Brain (organoid and tissue), 16 donors: ENCODE measurements at places on chromosomes 2 and 18.
A peak's percentile ranks its signal among the peaks of the same experiment; 100 is the strongest.

DNA sequence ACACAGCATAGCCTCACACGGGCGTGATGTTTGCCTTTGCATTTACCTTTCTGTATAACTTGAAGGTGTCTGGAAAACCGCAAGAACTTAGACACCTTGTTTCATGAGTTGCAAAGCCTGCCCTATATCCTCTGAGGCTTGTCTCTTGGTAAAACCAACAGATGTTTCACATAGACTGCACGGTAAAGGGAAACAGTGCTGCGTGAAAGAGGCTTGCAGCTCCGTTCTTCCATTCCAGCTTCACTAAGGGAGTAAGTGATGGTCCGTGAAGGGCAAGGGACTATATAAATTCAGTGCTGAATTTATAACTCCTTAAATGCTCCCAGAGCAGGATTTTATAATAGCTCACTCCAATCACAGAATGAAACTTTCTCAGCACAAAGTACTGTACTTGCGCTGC, 360.5 kb downstream of the SOX11 start:
- DNase-seq = no peak

DNA sequence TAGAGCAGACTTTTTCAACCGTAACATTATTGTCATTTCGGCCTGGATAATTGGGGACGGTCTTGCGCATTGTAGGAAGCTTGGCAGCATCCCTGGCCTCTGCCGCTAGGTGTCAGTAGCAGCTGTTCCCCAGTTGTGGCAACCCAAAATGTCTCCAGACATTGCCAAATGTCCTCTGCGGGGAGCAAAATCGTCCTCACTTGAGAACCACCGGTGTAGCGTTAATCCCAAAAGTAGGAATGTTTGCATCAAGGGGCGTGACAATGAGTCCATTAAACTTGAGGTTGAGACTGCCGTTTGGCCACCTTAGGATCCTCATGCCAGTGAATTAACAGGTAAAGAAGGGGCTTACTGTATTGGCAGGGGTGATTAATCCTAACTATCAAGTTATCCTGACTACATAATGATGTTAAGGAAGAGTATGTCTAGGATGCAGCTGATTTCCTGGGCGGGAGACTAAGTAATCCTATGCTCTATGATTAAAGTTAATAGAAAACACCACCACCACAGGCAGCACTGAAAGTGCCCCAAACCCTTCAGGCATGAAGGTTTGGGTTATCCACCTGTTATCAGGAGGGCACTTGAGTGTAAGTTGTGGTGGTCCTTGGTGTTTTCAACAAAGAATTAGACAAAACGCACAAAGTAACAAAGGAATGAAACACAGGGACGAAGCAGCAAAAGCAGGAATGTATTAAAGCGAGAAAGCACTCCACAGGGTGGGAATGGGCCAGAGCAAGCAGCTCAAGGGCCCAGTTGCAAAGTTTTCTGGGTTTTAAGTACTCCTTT, 4.9 kb upstream of the ZC3H8 start:
- peak; percentile 73 for DNase-seq

GRCh38 chr18:58611395-58612131, 17.3 kb downstream of the ALPK2 start:
- peak; percentile 81 for DNase-seq

DNA sequence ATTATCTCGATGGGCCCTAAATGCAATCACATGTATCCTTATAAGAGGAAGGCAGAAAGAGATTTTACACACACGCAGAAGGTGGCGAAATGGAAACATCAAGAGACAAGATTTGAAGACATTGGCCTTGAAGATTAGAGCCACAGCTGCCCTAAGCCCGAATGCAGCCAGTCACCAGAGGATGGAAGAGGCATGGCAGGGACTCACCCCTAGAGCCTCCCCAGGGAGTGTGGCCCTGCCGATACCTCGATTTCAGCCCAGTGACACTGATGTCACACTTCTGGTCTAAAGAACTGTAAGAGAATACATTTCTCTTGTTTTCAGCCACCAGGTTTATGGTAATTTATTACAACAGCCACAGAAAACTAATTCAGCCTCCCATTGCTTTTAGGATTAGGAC, 17.4 kb downstream of the TTC39C start:
- no peak for DNase-seq

GRCh38 chr18:650428-650858, 7.0 kb upstream of the TYMS start:
- DNase-seq = no peak

- DNase-seq = no peak
Observed at GRCh38 chr2:210626849-210627248, 70.5 kb downstream of the CPS1 start.

DNA sequence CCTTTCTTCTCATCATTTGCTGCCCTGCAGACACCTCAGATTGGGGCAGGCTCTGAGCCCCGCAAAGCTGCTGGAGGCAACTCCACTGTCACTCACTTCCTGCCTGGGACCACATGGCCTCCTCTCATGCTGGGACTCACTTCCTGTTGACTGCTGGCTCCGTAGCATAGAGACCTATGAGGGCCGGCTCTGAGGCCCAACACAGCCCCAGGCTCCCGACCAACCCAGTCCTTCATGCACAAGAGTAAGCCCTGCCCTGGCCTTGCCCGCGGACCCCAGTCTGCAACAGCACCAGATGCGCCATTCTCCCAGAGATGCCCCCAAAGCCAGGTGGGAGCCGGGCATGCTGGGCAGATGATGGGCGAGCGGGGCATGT, 55.7 kb downstream of the DNMT3A start:
- DNase-seq = no peak

- no peak for DNase-seq
Observed at GRCh38 chr2:112685271-112685884, 35.4 kb upstream of the NT5DC4 start.

DNA sequence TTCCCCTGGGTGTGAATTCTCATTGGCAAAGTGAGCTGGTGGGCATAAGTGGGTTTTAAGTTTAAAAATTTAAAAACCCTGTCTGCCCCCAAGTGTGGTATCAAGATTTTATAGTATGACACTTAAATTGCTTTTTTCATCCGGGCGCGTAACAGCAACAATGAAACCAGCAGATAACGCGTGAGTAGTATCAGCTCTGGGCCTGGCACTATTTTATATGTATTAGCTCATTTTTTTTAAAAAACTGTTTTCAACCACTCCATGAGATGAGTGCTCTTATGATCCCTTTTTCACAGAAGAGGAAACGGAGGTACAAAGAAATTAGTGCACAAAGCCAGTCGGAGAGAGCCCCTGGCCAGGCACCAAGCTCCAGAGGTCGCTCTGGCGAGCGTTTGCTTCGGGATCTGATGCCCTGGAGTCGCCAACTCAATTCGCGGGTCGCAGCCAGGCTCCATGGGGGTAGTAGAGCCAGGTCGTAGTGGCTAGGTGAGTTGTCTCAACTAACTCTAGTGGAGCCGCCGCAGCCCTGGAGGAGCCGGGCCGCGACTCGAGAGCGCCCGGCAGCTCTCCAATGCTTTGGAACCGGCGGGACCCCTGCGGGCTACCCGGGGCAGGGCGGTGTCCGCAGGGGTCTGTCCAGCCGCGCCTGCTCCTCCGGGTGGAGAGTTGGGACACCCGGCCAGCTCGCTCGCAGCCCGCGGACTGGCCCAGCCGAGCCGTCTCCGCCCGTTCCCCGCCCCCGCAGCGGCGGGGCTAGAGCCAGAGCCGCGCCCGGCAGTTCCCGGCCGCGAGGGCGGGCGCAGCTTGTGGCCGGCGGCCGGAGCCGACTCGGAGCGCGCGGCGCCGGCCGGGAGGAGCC, at the start of gene IL1R1:
IL1R1 (plus strand) TSS at position 777 of the 859 bp plus-strand sequence. CDS start 14,979 bp downstream, outside the sequence.
- peak; percentile 15 for DNase-seq

GRCh38 chr2:62344472-62344871, 148.6 kb downstream of the B3GNT2 start:
- DNase-seq = no peak

DNA sequence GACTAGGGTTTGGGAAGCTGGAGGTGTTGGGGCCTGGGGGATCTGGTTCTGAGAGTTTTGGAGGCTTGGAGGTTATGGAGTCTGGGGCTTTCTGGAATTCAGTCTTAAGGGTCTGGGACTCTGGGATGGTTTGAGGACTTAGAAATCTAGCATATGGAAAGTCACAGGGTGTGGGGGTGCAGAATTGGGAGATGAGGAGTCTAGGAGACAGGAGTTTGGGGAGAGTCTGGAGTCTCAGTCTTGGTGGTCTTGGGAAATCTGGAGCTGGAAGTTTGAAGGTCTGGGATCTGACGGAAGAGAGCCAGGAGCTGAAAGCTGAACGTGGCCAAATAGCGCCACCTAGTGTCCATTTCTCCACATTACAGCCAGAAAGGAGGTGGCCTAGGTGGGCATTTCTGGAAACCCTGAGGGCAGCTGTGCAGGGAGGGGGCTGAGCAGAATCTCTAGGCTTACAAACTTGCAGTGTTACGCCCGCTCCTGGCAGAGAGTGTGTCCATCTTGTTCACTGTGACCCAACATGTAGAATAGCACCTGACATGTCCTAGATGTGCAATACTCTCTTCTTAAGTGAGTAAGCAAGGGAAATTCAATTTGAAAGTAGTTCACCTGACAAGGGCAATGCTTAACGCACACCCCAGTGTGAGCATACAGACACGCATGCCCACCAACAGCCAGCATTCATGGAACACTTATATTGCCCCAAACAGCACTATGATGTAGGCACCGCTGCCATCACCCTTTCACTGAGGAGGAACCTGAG, 204.8 kb downstream of the TFCP2L1 start:
- peak; percentile 73 for DNase-seq

DNA sequence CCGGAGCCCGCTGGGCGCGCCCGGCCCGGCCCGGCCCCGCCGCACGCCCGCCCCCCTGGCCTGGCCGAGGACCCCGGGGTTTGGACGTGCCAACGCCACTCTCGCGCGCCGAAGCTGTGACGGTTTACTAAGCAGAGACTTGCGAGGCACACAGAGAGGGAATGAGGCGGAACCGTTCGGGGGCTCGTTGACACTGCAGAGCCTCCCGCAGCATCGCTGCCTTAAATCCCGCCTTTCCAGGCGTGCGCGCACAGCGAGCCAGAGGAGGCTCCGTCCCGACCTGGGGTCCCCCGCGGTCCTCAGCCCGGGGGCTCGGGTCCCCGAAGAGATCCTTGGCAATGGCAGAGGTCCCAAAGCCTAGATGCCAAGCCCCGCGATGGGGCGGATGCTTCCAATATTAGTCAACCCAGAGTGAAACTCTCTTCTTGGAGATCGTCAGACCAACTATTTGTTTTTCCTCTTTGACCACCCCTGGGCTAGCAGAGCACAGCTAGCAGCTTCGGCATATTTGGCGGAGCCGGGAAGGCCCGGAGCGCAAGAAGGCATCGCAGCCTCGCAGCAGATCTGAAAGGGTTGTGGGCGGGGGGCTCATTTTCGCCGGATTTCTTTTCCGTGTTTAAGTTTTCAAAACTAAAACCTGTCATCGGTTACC, at the start of gene ZNF385B:
ZNF385B (minus strand) TSS at position 197 of the 652 bp plus-strand sequence.
- DNase-seq = peak; percentile 61

- no peak for DNase-seq
Observed at GRCh38 chr2:68385907-68386287, 20.8 kb downstream of the PLEK start.

- DNase-seq = no peak
Observed at GRCh38 chr2:31505111-31505510, 75.6 kb downstream of the SRD5A2 start.

- peak; percentile 48 for DNase-seq
Observed at GRCh38 chr2:199485732-199486335, 28.1 kb upstream of the SATB2 start.

DNA sequence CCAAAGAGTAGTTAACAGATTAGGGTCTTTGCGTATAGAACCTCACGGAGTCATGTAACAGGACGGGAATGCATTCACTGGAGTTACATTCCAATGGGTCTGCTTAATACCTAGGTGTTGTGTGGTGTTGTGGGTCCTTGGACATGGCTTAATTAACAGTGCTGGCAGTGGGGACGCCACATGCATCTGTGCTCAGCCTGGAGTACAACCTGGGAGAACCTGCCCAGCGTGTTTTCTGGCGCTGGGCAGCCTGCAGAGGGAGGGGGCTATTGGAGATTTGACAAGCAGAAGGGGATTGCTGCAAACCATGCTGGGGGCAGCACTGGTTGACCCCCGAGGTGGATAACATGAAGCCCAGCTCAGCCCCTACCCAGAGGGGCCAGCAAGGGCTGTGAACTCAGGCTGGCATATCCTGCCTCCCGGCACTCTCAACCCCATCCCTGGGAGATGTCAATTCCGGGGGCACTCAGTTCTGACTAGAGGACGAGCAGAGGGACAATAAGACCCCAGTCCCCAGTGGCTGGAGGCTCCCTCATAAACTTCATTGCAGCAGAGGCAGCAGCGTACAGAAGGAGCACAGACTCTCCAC, 29.3 kb upstream of the COPS8 start:
- no peak for DNase-seq
